Astrocyte (in vitro differentiated cells and primary cell): ENCODE measurements at places on chromosomes 3 and 15. TPM values are rescaled to one million over a fixed set of nuclear protein-coding genes. Genes with fewer than 3 reads are reported as not detected.

GRCh38 chr15:47332481-47332880 is 384.8 kb upstream of the SEMA6D start:
- peak; percentile 7 for DNase-seq

Gene TIMP4
- total RNA-seq = 2.0 and 2.9 TPM in 2 replicates

Gene CLRN1
- not detected in 2 replicates for total RNA-seq

Gene ZMAT3
- 89.1 and 89.6 TPM in 2 replicates for total RNA-seq

GRCh38 chr3:126127452-126127851 is 43.5 kb upstream of the SLC41A3 start:
- DNase-seq = no peak

GRCh38 chr15:83658430-83659416 is 4.8 kb downstream of the ADAMTSL3 start:
- DNase-seq = no peak

DNA sequence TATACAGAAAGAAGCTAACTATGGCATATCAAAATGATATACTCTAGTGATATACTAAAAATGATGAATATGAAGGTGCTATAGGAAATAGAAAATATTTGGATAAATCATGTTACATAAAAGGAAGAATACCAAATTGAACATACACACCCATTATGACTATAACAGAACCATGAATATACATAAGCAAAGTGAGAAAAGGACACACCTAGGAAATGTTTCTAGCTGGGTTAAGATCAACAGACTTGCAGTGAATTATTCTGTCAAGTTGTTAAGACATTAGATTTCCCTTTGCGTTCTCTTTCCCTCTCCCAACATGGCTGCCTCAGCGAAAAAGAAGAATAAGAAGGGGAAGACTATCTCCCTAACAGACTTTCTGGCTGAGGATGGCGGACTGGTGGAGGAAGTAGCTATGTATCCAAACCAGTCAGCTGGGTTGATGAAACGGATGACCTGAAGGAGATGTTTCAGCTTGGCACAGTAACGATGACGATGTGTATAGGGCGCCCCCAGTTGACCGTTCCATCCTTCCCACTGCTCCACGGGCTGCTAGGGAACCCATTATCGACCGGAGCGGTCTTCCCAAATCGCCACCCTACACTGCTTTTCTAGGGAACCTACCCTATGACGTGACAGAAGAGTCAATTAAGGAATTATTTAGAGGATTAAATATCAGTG is 20.2 kb upstream of the PARP14 start:
- DNase-seq = no peak

DNA sequence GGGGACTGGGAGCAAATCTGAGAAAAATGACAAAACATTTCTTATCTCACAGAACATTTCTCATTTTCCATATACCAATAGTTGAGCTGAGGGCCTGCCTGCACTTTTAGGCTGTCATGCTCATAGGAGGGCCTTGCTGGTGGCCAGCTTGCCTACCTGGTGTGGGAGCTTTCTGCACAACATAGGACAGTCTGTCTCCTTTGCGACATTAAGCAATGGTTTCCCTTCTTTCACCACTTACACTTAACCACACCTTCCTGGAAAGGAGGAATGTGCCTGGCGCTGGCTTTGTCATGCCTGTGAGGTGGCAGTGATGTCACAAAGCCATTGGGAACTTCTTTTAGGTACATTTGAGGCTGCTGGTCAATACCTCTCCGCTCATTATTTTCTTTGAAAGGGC is 5.7 kb downstream of the SNAPC5 start:
- DNase-seq = no peak

Gene LIPC
- not detected in 2 replicates for total RNA-seq

Gene GP5
- total RNA-seq = 0.10 TPM in 1 of 2 replicates, not detected in the other

- DNase-seq = peak; percentile 94
Observed at GRCh38 chr3:10015461-10015904, 10.8 kb upstream of the FANCD2 start.

Gene LSAMP
- total RNA-seq = 16.0 and 16.4 TPM in 2 replicates

- no peak for DNase-seq
Observed at GRCh38 chr15:66848116-66848515, 146.1 kb downstream of the SMAD6 start.

Gene LYZL4
- not detected in 2 replicates for total RNA-seq

- DNase-seq = no peak
Observed at GRCh38 chr15:89448825-89449224, 47.6 kb downstream of the RHCG start.

DNA sequence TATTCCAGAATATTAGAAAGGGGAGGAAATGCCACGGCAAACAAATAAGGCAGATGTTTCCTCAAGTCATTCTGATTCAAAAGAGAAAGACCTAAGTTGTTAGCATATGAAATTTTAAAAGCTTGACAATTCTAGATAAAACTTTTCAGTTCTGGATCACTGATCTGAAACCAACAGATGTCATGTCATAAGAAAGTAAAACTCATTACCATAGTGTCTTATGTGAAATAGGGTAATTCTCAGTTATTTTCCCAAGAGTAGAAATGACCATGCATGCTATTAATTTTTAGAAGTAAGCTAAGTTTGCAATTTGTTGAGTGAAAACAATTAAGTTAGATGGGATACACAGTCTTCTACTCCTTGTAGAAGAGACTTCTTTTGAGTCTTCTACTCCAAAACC is 630.3 kb downstream of the NAALADL2 start:
- no peak for DNase-seq

Gene ZBBX
- 0.58 and 1.3 TPM in 2 replicates for total RNA-seq

- DNase-seq = peak; percentile 82
Observed at GRCh38 chr3:16309558-16309957, 44.5 kb downstream of the OXNAD1 start.

DNA sequence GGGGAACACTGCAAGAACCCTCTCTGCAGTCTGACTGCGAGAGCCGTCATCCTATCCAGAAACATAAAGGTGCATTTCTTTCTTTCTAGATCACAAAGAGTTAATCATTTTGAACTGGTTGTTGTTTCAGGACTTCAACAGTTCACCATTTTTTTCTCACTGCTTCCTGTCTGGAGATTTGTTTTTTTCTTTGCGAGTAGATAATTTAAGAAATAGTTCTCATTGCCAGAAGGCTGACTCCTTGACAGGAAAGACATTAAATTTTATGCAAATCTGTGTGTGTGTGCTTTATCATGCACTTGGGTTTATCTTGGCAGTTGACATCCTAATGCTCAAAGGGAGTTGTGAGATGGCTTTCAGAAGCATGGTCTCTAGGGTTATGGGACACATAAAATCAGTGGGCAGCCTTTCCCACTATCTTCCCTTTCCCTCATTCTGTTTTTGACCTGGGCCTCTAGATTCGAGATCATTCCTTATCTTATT is 123.5 kb upstream of the TBL1XR1 start:
- peak; percentile 59 for DNase-seq

Gene FILIP1L
- total RNA-seq = 209 and 230 TPM in 2 replicates

GRCh38 chr15:78308422-78309032 is 9.1 kb upstream of the SKIC8 start:
- DNase-seq = peak; percentile 30

- DNase-seq = peak; percentile 75
Observed at GRCh38 chr15:32659340-32660155, 18.0 kb downstream of the SCG5 start.

GRCh38 chr3:191362037-191362436 is 31.7 kb upstream of the UTS2B start:
- no peak for DNase-seq

Gene GNAT1
- total RNA-seq = not detected in 2 replicates

Gene ANKRD28
- 61.3 and 66.1 TPM in 2 replicates for total RNA-seq

DNA sequence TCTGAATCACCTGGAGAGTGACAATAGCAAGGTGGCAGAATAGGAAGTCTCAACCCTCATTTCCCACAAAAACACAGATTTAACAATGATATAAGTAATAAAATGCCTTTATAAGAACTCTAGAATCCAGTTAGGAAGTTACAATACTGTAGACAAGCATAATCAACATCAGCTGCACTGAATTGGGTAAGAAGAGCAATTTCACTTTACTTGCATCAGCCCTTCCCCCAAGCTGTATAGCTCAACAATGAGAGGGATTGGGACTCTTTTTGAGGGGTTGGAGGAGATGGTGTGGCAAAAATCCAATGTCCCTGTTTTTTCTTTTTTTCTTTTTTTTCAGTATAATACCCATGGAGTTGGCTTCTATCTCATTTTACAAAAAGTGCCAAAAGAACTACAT is 63.1 kb downstream of the SERP1 start:
- no peak for DNase-seq

GRCh38 chr3:134029734-134030378 is at the start of gene SLCO2A1:
SLCO2A1 (minus strand) TSS chr3:134029925; CDS start chr3:134029802, 123 bp downstream.
- DNase-seq = peak; percentile 29

Gene GADL1
- total RNA-seq = 0.09 TPM in 1 of 2 replicates, not detected in the other

Gene INKA1
- total RNA-seq = 2.7 and 3.9 TPM in 2 replicates

Gene TEX55
- not detected in 2 replicates for total RNA-seq

Gene ST8SIA2
- total RNA-seq = 8.6 and 9.0 TPM in 2 replicates

GRCh38 chr3:8491271-8492144 is 10.1 kb upstream of the LMCD1 start:
- DNase-seq = no peak

Gene CXCR6
- total RNA-seq = not detected in 2 replicates

DNA sequence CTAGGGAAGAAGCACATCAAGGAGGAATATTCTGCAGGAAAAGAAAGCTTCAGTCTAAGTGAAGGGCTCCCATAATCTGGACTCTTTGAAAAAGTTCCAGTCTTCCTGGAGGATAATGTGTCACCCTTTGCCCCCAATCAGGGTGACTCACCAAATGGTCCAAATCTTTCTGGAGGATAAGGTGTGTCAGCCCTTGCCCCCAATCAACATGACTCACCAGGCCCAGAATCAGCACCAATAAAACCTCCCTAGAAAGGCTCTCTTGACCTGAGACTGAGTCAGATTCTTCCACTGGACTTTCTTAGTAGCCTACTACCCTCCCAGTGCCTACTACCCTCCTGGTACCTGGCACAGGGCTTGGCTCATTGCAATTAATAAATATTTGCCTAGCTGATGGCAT is 9.5 kb upstream of the ARL14 start:
- DNase-seq = peak; percentile 79

GRCh38 chr3:195117978-195118581 is 152.9 kb downstream of the XXYLT1 start:
- no peak for DNase-seq

DNA sequence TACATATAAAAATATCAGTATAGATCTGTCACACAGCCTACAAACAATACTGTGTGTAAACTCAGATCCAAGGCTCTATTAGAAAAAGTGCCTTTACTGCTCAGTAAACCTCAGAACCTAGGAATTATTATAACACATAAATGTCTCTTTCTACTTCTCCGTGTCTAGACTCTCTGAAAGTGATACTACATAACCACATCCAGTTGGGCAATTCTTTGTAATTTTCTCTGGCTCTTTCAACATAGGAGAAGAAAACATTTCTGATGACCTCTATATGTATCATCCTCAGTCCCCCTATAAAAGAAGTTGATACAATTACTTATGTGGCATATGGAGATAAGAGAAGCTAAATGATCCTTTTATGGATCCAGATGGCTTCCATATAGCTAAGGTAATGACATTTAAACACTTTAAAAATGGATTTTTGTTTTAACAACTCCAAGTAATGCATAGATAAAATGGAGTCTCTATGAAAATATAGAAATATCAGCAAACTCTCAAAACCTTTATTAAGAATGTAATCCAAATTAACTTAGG is 104.5 kb downstream of the LSAMP start:
- peak; percentile 3 for DNase-seq

DNA sequence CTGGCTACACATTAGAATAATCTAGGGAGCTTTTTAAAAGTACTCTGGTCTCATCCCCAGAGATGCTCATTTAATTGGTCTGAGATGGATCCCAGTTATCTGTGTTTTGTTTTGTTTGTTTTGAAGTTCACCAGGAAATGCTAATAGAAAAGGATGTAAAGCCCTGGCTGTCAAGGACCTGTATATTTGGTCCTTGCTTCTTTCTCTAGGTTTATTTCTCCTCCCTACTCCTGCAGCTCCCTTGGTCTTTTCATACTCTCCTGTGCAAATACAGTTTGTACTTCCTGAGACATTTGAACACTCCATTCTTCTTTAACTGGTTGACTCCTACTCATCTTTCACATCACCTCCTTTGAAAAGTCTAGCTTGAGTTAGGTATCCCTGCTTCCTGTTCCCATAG is 3.3 kb downstream of the PIK3CA start:
- DNase-seq = no peak

DNA sequence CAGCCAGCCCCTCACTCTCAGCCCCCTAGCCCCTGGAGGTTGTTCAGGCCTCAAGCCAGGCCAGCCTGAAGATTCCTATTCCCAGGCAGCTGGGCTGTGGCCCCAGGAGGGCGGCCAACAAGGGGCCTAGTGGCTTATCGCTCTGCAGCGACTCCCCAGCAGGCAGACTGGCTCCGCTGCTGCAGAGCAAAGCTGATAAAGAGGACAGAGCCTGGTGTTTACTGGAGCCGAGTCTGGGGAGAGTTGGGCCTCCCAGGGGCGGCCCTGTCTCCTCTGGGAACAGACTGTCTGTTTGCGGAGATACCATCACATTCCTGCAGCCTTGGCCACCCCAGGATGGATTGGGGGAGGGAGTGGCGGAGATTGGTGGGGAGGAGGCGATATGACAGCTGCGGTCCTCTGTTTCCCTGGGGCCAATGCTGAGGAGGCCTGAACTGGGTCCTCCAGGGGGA is 22.4 kb upstream of the SMAD6 start:
- DNase-seq = no peak

Gene MORC1
- not detected in 2 replicates for total RNA-seq

Gene DUOXA2
- total RNA-seq = not detected in 2 replicates

- peak; percentile 31 for DNase-seq
Observed at GRCh38 chr3:107271787-107272387, 105.4 kb upstream of the CCDC54 start.

GRCh38 chr15:72197460-72198355 is at the start of gene GRAMD2A:
GRAMD2A (minus strand) TSS chr15:72197787.
- peak; percentile 21 for DNase-seq

DNA sequence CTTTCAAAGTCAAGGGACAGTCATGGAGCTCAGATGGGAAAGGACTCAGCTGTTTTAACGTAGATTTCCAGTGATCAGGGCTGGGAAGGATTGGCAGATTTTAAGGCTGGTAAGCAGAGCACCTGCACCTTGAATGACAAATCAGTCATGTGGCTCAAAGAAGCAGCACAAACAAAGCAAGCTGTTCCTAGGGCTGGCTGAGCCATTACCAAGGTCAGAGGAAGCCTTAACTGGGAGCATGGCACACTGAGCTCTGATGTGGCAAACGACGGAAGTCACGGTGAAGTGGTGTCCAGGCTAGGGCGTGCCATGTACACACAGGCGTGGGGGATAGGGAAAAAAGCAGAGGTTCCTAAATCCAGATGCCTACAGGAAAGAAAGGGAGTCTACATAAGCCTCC is 84.6 kb upstream of the PFN2 start:
- DNase-seq = no peak

- DNase-seq = no peak
Observed at GRCh38 chr3:156498307-156498706, 56.6 kb downstream of the SSR3 start.
